CD8-positive, alpha-beta memory T cell (primary cell): ENCODE measurements at places on chromosomes 4 and X. TPM values are rescaled to one million over a fixed set of nuclear protein-coding genes. Genes with fewer than 3 reads are reported as not detected.

Gene AKAP14
- not detected for total RNA-seq

Gene CLCN4
- total RNA-seq: 0.20 TPM

Gene BST1
- 0.48 TPM for total RNA-seq

Gene VGLL1
- not detected for total RNA-seq

Gene TMEM47
- total RNA-seq: not detected

Gene APOOL
- total RNA-seq: 19.0 TPM

Gene FAM47A
- not detected for total RNA-seq

Gene FRG2
- 0.59 TPM for total RNA-seq

Gene GAGE12H
- not detected for total RNA-seq

Gene SPANXN3
- total RNA-seq: not detected

Gene SMIM10L2A
- total RNA-seq: 0.48 TPM

Gene SSX4B
- not detected for total RNA-seq

Gene NHS
- 9.6 TPM for total RNA-seq

Gene ZCCHC18
- total RNA-seq: 2.9 TPM

Gene MAGEB6B
- total RNA-seq: not detected

Gene COL25A1
- not detected for total RNA-seq

Gene KIT
- total RNA-seq: 0.20 TPM

Gene CSAG3
- total RNA-seq: not detected

Gene GLRB
- total RNA-seq: not detected

Gene MAGEC2
- total RNA-seq: not detected

Gene KLHL13
- total RNA-seq: 0.20 TPM

Gene ENAM
- total RNA-seq: not detected

Gene TRIM2
- total RNA-seq: 0.29 TPM
